Neural crest cell (in vitro differentiated cells): ENCODE measurements at places on chromosomes 12 and 14.
A peak's percentile ranks its signal among the peaks of the same experiment; 100 is the strongest.

- no peak for DNase-seq
These were observed 43.0 kb downstream of the TXNRD1 start for GRCh38 chr12:104258476-104259067.

DNA sequence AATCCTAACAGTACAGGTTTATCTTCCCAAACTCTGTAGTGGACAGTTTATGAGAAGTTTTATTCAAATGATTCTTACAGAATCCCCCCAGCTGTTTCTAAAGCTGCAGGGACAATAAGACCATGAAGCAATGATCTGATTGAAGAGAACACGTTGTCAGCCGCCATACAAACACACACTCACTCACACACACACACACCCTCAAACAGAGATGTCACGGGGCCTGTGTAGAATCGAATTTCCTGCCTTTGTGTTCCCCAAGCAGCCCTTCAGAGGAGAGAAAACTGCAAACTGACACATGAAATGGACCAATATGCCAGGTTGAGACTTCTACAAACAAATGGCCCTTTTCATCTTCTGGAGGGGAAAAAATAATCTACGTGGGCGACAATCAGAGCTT, 80.5 kb upstream of the TBX3 start:
- DNase-seq: peak; percentile 9

GRCh38 chr12:89389755-89390661, 37.7 kb upstream of the DUSP6 start:
- DNase-seq: no peak

- no peak for DNase-seq
These were observed 586.7 kb downstream of the ETNK1 start for GRCh38 chr12:23211384-23212320.

DNA sequence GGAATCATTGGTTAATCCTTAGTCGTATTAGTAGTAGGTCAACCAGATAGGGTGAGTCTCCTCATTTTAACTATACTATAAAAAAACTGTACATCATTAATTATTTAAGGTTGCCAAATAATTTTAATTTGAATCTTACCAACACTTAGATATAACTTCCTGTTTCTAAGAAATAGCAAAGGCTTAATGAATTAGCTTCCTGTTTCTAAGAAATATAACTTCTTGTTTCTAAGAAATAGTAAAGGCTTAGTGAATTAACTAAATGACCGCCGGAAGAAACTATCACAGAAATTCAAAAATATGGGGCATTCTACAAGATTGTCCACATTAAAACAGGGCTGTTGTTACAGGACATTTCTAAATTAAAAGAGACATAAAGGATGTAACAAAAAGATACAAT, 392.9 kb upstream of the FOXG1 start:
- DNase-seq: no peak
